Omental fat pad (tissue), 4 donors: ENCODE measurements at places on chromosomes 1 and 21. TPM values are rescaled to one million over a fixed set of nuclear protein-coding genes. Genes with fewer than 3 reads are reported as not detected.

DNA sequence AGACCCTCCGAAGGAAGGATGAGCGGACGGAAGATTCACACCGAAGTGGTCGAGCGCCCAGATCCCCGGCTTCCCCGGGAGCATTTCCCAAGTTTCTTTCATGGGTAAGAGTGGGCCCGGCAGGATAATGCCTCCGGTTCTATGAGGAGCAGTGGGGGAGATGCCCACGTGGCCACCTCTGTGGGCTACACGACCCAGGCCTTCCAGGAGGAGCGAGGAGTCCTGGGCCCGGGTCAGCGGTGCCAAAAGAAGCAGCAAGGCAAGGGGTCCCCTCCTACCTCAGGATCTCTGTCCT, 7.9 kb upstream of the NBPF11 start:
- DNase-seq, result no peak

- DNase-seq, result no peak
These were observed 81.1 kb upstream of the CLDN14 start for GRCh38 chr21:36560933-36561575.

DNA sequence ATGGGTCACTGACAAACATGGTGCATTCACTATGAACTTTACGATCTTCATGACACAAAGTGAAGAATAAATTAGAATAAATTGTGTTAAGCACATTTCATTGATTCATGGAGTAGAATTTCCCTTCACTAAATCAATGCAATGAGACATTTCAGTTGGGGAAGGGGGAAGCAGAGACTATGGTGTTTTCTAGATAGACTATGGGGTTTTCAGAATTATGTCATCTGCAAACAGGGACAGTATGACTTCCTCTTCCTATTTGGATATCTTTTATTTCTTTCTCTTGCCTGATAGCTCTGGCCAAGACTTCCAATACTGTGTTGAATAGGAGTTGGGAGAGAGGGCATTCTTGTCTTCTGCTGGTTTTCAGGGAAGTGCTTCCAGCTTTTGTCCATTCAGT, 80.0 kb upstream of the C1orf105 start:
- no peak for DNase-seq

GRCh38 chr1:199684686-199685273, 342.7 kb upstream of the NR5A2 start:
- DNase-seq, result no peak

DNA sequence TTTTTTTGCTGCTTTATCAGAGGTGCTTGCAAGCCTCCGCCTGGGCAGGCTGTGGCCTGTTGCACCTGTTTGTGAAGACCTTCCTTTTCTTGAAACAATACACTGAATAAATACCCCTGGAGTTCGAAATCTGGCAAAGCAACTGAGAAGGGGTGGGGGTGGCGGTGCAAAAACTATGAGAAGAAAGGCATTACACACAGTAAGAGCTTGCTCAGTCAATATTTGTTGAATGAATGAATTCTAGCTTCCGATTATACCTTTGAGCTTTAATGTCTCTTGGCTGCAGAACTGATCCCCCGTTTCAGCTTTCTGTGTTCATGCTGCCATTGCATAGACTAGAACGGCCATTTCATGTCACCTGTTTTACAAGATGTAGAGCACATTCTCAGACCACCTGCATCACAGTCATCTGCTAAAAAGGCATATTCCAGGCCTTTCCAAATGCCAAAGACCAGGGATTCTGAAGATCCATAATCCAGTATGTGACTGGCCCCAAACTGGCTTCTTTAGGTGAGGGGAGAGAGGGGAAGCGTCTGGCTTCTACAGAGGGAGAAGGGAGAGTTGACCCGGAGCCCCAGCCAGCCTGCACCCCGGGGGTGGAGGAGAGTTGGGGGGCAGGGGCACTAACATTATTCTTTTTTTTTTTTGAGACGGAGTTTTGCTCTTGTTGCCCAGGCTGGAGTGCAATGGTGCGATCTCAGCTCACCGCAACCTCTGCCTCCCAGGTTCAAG, 111.5 kb downstream of the ETS2 start:
- no peak for DNase-seq

VWA1 gene
- 21.1 TPM for total RNA-seq

GRCh38 chr1:29953961-29954360, 717.6 kb downstream of the PTPRU start:
- no peak for DNase-seq

- DNase-seq, result no peak
These were observed 42.7 kb downstream of the APP start for GRCh38 chr21:26127918-26128317.

DNA sequence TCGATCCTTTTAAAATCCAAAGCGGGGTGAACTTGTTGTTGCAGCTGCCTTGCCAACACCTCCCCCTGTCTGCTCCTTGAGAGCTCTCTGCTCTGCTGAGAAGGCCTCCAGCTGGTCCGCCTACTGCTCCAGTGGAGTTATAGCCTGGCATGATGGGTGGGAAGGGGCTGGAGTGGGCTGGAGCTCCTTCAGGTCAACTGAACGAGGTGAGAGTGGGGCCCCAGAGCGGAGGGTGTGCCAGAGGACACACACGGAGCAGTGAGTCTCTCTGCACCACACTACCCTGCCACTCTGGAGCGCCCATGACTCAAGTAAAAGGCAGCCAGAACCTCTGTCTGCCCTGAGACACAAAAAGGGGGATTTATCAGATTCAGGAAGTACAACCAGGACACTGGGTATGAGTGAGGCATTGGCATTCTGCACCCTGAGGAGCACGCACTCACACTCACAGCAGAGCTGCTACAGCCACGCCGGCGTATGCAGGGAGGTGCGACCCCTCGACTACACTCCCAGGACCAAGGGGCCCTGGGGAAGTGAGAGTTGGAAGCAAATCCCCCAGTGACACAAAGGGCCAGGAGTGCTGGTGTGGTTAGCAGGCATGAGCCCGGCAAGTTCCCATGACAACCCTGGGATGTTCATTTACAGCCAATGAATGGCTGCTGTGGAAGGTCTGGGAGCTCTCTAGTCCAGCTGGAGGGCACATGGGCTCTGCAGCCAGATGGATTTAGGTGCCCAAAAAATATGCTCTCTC, 28.0 kb upstream of the EVA1B start:
- DNase-seq, result no peak

- no peak for DNase-seq
These were observed 289.9 kb downstream of the DPYD start for GRCh38 chr1:97630948-97631347.
